ENCODE measurements at places on chromosomes 12 and 14.

DNA sequence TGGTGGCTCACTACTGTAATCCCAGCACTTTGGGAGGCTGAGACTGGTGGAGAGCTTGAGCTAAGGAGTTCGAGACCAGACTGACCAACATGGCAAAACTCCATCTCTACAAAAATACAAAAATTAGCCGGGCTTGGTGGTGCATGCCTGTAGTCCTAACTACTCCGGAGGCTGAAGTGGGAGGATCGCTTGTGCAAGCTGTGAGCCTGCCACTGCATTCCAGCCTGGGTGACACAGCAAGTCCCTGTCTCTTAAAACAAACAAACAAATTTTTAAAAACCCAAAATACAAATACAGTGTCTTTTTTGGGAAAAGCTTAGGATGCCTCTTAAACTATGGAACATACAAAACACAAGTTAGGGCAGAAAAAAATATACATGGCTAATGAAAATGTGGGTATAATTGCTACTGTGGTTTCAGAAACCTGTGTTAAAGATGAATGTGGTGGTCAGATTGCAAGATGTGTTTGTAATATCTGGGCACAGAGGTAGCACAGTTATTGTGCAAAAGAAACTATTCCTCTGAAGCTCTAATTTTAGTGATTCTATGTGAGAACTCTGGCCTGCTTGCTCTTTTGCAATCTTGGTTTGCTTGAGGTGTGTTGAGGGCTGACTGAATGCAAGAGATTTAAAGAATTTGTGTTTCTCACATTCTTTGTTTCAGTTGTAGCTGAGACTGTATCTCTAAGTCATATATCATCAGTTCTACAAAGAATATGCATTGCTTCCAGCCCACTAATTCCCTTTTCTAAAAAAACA is 3.9 kb upstream of the HSPA2 start:
- DNase-seq, result no peak

DNA sequence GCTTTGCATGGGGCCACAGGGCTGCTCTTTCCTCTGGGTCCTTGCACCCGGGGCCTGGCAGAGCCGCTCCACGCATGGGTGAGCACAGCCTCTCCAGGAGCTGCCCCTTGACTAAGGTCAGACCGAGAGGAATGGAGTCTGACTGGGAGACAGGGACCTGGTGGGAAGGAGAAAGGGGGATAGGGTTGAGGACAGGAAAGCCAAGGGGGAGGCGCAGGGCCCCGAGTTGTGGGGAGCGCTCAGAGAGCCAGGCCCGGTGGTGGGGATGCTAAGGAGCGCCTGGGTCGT is 16.0 kb downstream of the PAPLN start:
- no peak for DNase-seq

DNA sequence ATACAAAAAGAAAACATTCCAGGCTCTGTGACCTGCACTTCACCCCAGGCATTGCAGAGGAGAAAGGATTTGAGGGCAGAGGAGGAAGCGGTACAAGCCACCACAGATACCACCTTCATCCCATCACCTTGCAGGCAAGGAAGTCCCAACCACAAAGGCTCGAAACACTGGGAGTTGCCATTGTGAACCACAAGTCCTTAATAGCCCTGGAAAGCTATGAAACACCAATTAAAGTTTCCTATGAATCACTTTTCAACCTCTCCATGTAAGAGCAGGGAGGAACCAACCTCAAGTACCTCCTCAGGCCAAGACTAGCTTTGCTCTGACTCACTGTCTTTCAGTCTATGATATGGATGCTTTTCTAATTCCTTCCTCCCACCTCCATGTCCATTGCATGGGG is 27.0 kb downstream of the MAP3K9 start:
- no peak for DNase-seq

- DNase-seq, result peak; percentile 90
These were observed 102.5 kb downstream of the FGD4 start for GRCh38 chr12:32501835-32502333.

- no peak for DNase-seq
These were observed 152.9 kb downstream of the RBM19 start for GRCh38 chr12:113813229-113813541.

GRCh38 chr12:9107542-9107873 is 8.2 kb downstream of the A2M start:
- DNase-seq, result no peak

GRCh38 chr12:31227401-31227981 is 98.5 kb downstream of the SINHCAF start:
- DNase-seq, result no peak

DNA sequence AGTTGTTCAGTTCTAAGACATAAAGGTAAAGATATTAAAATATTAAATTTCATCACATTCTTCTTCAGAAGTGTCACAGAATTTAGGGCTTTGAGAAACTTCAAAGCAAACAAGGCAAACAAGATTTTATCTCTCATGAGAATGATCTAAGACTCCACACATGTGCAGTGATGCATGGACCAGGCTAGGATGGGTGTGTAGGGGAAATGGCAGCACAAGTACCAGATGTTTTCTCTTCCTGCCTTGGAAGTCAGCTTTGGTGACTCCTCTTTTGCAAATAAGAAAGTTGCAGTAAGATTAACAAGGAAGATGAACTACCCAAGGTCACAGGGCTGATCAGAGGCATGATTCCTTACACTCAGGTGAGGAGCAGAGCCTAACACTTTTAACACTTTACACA is 163.8 kb upstream of the LMNTD1 start:
- DNase-seq, result no peak

All from SHP77 (cell line).